ENCODE measurements at places on chromosomes 11 and 22.

- DNase-seq, result no peak
Observed at GRCh38 chr22:44807915-44808690, 55.7 kb downstream of the ARHGAP8 start.

- no peak for DNase-seq
Observed at GRCh38 chr11:15826826-15827225, 529.5 kb downstream of the SOX6 start.

GRCh38 chr11:45157247-45158209, 11.1 kb downstream of the PRDM11 start:
- no peak for DNase-seq

DNA sequence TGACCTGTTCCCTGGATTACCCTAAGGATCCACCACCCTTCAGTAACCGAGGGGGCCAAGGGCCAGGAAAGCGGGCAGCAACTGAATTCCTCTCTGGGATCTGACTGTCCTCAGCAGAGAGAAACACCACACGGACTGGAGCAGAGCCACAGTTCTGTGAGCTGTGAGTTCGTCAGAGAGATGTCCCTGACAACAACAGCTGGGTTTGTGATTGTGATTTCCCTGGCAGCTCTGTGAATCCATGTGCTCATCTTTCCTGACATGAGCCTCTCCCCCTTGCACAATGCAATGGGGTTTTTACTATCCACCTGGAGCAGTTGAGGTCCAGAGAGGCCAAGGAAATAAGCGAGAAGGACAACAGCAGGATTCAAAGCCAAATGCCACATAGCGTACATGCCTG, 69.4 kb upstream of the AMPD3 start:
- DNase-seq, result no peak

GRCh38 chr11:76863196-76863777, 2.6 kb downstream of the ACER3 start:
- DNase-seq, result no peak

Measured in DMS79 (cell line).